Hematopoietic multipotent progenitor cell treated with erythropoietin and hydrocortisone succinate and interleukin-3 and kit ligand, for 8 days (in vitro differentiated cells): ENCODE measurements at places on chromosomes 2 and 18.

DNA sequence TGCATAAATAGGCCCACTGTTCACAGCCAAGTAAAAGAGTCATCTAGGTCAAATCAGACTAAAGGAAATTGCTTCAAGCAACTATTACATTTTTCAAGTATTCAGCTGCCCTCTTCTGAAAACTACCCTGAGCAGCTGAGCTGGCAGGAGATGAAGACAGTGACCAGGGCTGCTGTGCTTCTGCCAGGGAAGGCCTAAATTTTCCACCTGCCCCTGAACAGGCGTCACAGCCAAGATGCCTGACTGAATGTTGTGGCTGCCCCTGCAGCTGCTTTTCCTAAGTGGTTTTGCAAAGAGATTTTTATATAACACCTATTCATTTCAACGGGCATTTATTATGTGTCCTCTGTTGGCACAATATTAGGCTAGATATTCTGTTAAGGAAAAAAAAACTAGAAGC lies 96.7 kb upstream of the RPE start:
- DNase-seq = no peak

DNA sequence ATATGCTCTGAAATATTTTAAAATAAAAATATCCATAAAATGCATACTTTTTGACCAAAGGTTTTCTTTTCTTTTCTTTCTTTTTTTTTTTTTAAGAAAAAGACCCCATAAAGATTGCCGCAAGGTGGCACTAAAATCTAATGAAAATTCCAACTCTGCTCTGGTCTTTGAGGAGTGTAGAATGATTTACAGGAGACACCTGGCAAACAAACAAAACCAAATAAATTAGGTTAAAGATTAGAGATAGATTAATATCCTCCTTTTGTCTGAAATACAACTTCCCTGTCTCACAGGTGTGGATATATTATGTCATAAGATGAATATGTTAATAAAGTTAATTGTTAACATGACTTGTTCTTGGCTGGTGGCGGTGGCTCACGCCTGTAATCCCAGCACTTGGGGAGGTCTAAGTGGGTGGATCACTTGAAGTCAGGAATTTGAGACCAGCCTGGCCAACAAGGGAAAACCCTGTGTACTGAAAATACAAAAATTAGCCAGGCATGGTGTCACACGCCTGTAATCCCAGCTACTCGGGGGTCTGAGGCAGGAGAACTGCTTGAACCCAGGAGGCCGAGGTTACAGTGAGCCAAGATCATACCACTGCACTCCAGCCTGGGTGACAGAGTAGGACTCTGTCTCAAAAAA lies 3.5 kb upstream of the RHOB start:
- peak; percentile 70 for DNase-seq

- DNase-seq = no peak
Observed at GRCh38 chr2:176535467-176536113, 266.3 kb downstream of the MTX2 start.

- DNase-seq = no peak
Observed at GRCh38 chr2:25123682-25124081, 44.7 kb downstream of the POMC start.

GRCh38 chr18:59426855-59427254 lies 67.8 kb upstream of the LMAN1 start:
- no peak for DNase-seq
